ENCODE measurements at places on chromosomes 3 and 15. TPM values are rescaled to one million over a fixed set of nuclear protein-coding genes. Genes with fewer than 3 reads are reported as not detected.
A peak's percentile ranks its signal among the peaks of the same experiment; 100 is the strongest.

DNA sequence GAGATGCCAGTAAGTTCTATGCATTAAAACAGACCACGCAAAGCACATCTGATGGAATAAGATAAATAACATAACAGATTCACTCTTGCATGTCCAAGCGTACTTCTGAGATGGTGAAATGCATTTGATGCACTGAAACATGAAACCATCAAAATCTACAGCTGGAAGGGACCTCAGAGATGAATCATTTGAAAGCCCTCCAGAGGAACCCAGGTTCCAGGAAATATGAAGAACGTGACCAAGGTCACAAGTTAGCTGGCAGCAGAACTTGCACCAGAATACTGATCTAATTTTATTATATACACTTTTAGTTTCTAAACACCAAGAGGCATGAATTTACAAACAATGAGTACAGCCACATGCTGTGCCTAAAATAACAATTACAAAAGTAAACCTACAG lies 957.1 kb downstream of the FHIT start:
- no peak for DNase-seq

- no peak for DNase-seq
Measured at GRCh38 chr3:133675631-133676335, 14.0 kb upstream of the TOPBP1 start.

GRCh38 chr15:80494756-80495155 lies 90.6 kb downstream of the ARNT2 start:
- no peak for DNase-seq

- DNase-seq, result no peak
Measured at GRCh38 chr3:101722394-101723173, 1.8 kb upstream of the CEP97 start.

- no peak for DNase-seq
Measured at GRCh38 chr3:58544541-58544940, 7.6 kb upstream of the ACOX2 start.

GRCh38 chr3:4736284-4736861 lies 242.9 kb upstream of the BHLHE40 start:
- DNase-seq, result no peak

GRCh38 chr15:63389902-63390670 lies 8.4 kb upstream of the CA12 start:
- DNase-seq, result peak; percentile 50

DNA sequence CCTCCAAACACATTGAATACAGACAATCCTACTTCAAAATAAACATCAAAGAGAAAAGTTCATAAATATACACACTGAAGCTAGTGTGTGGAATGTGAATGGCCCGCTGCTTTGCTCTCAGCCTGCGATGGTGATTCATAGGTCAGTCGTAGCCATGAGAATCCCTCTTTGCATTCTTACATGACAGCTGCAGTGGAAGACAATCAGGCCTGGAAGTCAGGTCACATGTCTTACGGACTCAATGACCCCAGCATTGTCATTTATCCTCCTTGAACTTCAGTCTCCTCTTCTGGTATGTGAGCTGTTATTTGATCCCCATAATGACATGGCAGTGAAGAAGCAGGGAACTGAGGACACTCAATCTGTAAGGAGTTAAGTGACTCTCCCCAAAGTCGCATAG lies 217.8 kb upstream of the EOMES start:
- no peak for DNase-seq

DNA sequence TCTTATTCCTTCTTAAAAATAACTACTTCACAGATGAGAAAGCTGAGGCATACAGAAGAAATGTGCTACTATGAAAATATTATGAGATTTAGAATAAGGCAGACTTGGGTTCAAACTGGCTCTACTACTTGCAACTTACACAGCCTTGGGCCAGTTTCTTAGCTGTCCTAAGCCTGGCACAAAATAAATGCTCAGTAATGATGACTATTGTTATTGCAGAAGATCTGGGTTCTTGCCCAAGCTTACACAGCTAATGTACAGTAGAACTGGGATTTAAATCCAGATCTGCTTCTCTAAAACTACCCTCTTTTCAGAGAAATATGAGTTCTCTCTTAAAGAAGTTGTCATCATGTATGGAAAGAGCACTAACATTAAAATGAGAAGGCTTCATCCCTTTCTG lies 228.2 kb upstream of the TPRG1 start:
- DNase-seq, result no peak

GRCh38 chr15:75235051-75235673 lies 23.0 kb upstream of the GOLGA6C start:
- DNase-seq, result no peak

The HOMER2 gene
- total RNA-seq, result 0.54 TPM

The TM4SF18 gene
- not detected for total RNA-seq

The SLC24A5 gene
- total RNA-seq, result not detected

The KCNH8 gene
- total RNA-seq, result 0.02 TPM

The ISLR2 gene
- total RNA-seq, result not detected

The NOX5 gene
- not detected for total RNA-seq

Data from K562 (cell line).